NCI-H146 (cell line): ENCODE measurements at places on chromosomes 4 and X.

DNA sequence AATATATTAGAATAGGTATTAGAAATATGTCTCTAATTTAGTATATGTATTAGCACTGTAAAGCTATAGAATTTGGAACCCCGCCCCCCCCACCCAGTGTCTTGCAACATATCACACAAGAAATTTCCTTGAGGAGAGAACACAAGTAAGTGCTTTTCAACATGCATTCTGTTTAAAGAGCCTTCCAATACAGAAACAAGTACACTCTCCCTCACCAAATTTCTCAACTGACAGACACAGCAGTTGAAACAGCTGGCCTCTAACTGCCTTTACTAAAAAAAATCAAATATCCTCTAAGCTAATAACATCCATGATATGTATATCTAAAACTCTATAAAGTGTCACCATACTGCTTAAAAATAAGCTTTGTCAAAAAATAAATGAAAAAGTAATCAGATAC, 12.4 kb downstream of the CAMK2D start:
- no peak for DNase-seq

GRCh38 chr4:152735396-152735859, 44.1 kb downstream of the TIGD4 start:
- peak; percentile 2 for DNase-seq

- DNase-seq = no peak
Observed at GRCh38 chrX:100999451-100999850, 29.9 kb downstream of the ARL13A start.

DNA sequence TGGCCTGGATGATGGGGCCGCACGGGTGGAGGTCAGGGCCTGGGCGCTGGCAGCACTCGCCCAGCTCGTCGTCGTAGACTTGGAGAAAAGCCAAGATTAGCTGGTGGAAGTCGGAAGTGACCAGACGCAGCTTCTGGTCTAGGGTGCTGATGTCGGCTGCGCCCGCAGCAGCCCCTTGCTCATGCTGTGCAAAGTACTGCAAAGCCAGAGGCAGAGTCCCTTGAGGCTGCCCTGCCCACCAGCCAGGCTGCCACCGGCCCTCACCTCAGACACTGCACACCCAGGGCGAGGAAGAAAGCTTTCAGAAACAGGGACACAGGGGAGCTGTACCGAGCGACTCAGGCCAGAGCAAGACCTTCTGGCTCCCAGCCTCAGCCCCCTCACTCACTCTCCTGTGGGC, 9.7 kb upstream of the TREX2 start:
- no peak for DNase-seq

GRCh38 chrX:96591421-96591820, 93.2 kb upstream of the DIAPH2 start:
- no peak for DNase-seq

DNA sequence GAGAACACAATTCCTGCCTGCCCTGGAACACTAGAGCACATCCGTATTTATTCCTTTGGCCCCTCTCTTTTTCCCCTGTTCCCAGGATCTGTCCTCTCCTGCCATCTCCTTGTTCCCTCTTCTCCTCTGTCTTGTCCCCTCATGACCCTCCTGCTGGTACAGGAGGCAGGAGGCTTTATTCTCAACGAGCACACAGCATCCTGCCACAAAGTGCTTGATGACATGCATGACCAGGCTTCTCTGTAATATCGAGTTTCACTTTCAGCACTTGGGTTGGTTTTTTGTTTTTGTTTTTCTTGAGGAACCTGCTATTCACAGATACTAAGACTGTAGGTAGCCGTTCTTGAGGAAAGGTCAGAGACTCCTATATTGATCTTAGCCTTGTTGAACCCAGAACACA, 35.3 kb downstream of the NALF2 start:
- DNase-seq = no peak

DNA sequence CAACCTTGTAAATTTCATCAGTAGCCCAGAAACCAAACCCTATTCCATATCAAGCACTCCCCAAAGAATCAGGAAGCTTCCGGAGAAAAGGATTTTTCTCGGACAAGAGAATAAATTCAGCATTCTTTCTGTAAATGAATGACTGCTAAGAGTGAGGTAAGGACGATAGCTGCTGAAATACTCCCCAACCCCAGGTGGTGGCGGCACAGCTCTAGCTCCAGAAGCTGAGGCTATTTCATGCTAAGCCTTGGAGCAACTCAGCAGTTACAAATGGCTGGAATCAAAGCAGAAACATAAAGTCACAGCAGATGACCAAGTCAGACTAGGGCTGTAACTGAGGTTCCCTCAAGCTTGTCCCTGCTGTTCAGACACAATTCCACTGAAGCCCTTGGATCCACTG, 13.9 kb upstream of the PCDH19 start:
- DNase-seq = no peak

- no peak for DNase-seq
Observed at GRCh38 chr4:28092610-28093009, 1232.0 kb downstream of the STIM2 start.

DNA sequence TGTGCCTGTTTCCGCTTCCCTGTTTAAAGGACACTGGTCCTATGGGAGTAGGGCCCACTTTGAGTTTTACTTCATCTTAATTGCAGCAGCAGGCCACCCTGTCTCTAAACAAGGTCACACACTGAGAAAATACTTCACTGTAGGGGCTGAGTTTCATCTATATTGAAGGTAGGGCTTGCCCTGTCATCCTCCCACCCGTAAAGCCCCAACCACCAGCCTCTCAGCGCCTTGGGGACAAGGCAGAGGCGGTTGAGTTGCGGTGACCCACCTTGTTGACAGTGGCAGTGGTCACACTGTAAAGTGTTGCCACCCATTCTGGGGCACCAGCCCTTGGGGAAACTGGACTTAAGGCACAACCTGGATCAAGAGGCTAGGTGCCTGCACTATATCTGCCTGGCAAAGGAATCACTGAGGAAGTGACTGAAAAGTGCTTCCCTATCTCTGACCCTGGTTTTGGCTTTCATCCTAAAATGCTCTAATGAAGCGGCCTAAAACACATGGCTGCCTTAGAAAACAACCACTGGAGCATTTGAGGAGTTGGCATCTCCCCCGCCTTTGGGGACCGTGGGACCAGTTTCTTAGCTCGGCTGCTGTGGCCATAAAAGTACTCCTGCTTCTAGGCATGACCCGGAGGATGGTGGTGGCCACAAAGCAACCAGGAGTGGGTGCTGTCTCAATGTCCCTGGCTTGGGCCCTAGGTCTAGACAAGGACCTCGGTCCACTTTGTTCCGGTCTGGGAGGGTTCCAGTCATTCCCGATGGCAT, 7.8 kb upstream of the WDR1 start:
- DNase-seq = no peak

GRCh38 chr4:168451744-168452390, 28.4 kb downstream of the DDX60L start:
- DNase-seq = no peak

DNA sequence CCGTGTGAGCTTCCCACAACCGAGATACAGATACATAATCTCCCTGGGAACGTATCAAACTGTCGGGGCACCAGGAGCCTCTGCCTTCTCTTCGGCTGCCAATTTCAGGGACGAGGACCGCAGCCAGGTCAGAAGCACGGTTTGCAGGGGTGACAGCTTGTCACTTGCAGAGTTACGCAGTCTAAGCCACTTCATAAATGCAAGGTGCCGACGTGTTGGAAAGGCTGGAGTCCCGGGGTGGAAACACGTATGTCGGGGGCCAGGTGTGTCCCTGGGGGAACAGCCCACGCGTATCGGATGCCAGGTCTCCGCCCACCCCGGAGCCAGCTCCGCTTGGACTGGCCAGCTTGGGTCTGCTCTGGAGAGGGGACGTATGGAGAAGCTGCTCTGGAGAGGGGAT, 76.3 kb upstream of the SHOX start:
- no peak for DNase-seq

- DNase-seq = no peak
Observed at GRCh38 chr4:107519053-107519452, 201.0 kb downstream of the PAPSS1 start.

DNA sequence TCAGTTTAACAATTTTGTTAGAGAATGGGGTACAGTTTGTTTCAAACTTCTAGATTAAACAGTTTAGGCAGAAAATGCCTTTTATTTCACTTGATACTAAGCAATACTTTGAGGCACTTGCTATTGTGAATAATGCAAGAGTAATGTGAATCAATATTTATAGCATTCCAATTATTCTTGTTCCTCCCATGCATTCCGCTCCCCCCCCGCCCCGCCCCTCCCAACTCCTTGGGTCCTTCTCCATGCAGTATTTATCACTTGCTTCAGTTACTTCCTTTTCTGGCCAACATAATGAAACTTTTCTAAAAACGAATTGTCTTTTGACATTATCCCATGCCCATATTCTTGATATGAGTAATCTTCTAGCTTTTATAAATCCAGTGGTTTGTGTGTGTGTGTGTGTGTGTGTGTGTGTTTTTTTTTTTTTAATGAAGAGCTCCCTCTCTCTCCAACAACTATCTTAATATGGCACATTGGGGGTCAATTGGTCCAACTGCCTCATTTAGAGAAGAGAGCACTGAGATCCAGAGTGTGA, 1.6 kb downstream of the BANK1 start:
- DNase-seq = no peak

DNA sequence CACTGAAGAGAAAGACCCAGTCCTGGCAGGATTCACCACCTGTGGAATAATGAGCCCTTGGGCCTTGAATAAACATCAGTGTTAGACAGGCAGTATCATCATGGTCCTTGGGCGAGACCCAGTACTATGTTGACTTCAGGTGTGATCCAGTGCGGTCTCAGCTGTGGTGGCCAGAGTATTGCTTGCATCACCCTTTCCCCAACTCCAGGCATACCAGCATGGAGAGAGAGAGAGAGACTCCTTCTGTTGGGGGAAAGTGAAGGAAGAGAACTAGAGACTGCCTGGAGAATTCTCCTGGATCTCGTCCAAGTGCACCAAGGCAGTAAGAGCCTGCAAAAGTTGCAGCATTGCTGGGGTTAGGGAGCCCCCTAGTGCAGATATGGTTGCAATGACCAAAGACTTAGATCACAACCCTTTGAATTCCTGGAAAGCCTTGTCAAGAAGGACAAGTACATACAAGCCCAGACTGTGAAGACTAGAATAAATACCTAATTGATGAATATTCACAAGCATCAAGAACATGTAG, 61.1 kb upstream of the VAMP7 start:
- DNase-seq = peak; percentile 22

GRCh38 chr4:136680271-136680670, 852.0 kb downstream of the PCDH18 start:
- no peak for DNase-seq

GRCh38 chr4:14862891-14863290, 139.4 kb upstream of the CPEB2 start:
- DNase-seq = peak; percentile 61

DNA sequence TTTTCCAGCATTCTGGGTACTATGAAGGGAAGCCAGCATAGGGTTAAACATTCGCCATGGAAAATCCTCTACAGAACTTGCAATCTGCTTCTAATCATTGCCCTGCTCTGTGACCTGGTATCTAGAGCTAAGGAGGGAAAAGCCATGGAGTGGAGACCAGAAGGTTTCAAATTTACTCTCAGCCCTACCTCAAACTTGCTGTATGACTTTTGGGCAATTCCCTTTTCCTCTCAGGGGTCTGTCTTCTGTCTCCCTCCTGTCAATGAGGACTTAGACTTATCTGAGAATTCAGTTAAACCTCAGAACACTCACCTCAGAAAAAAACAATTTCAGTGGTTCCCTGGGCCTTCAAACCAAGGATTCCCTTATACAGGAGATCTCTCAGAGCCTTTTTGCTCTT, 29.1 kb downstream of the ARHGEF9 start:
- DNase-seq = no peak
